ENCODE measurements at places on chromosomes 11 and 22.

DNA sequence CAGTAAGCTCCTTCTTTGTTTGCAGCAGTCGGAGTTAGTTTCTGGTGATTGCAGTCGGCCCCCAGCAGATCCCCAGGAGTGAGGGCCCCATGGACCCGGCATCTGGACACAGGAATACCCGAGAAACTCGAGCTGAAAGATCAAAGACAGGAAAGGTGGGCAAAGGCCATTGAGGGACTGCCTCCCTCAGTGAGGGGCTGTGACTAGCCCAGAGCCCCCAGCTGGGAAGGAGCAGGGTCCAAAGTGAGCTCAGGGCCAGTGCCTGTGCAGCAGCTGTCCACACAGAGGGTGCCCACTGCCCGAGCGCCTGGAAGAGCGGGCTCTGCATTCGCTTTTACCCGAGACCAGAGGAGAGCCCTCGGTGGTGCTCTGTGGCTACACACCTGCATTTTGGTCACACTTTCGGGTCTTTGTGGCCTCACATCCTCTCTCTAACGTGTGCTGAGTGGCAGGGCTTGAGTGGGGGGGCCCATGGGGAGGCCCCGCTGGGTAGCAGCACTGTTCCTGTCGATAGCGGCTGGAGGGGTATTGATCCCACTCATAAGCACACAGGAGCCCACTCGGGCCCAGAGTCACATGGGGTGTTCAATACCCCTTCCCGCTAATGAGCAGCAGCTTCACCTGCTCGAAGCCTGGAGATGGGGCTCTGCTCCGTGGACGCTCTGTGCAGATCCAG, 532.9 kb downstream of the TBC1D22A start:
- DNase-seq: no peak

- DNase-seq: no peak
Measured at GRCh38 chr22:46726066-46726985, 11.7 kb downstream of the CERK start.

DNA sequence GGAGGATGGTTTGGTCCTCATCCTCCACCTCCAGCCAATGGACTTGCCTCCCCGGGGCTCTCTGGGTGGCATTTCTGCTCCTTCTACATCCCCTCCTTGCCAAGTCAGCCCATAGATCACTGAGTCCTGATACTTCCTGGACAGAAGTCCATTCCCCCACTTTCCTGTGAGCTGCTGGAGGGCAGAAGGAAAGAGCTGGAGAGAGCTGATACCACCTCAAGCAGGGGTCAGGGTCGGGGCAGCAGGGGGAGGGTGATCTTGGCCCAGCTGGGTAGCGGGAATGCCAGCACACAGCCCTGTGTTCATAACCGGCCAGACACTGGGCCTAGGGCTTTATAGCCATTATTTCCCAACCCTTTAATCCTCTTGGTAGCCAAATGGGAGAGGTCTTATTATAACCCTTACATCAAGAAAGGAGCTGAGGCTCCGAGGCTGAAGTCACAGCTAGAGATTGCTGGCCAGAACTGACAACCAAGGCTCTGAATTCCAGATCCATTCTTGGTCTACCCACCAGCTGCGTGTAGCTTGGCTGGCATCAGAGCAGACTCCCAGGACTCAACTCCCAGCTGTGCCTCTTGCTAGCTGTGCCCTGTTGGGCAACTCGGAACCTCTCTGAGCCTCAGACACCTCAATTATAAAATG, 39.9 kb downstream of the CD6 start:
- no peak for DNase-seq

DNA sequence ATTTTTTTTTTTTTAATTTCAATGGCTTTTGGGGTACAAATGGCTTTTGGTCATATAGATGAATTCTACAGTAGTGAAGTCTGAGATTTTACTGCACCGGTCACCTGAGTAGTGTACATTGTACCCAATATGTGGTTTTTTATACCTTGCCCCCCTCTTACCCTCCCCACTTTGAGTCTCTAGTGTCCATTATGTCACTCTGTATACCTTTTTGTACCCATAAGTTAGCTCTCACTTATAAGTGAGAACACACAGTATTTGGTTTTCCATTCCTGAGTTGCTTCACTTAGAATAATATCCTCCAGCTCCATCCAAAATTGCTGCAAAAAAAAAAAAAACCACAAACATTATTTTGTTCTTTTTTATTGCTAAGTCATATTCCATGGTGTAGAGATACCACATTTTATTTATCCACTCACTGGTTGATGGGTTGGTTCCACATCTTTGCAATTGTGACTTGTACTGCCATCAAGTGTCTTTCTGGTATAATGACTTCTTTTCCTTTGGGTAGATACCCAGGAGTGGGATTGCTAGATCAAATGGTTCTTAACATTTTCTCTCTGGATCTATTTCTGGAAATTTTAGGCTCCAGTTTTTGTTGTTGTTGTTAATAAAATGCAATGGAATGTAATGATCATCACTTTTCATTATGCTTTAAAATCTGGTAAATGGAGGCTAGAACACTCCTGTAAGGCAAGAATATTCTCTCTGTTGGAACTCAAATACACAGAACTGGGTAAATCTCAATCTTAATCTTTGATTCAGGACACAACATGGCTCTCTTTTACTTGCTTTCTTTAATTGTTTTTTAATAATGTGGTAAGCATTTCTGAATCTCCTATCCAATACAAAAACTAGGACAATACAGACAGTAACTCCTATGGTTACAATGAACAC, 10.3 kb downstream of the NEAT1 start:
- DNase-seq: no peak

DNA sequence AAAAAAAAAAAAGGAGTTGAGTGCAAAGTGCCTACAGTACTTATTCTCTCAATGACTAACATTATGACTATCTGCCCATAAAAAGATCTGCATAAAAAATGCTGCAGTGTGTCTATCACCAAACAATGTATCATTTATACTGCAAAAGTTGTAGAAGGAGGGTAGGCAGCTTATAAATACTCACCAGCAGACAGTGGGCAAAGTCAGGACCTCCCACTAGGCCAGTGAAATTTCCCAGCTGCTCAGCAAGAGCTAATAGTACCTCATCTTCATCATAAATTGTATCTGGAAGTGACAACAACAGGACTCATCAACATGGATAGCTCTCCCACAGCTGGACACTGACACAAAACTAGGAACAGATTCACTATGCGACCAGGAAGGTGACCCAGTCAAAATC, 1.6 kb downstream of the PPP2R1B start:
- DNase-seq: no peak

GRCh38 chr22:24935771-24936483, 10.6 kb downstream of the LHFPL7 start:
- DNase-seq: no peak

DNA sequence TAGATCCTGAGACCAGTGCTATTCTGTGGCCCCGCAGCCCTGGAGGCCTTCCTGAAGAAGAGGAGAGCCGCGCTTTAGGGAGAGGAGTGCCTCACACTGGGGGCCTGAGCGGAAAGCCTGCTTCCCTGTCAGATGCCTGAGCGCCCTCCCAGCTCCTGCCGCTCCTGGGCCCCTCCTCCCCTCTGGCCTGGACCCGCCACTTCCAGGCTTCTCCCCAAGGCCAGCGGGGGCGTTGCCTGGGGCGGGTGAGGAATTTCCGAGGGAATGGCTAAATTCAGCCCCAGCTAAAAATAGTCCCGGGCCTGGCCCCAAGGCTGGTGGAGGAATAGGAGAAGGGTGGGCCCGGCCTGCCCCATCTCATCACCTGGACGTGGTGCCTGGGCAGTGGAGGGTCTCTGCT, 15.4 kb downstream of the ARHGEF17 start:
- no peak for DNase-seq

GRCh38 chr22:37387793-37388192, 39.5 kb downstream of the ELFN2 start:
- DNase-seq: no peak

DNA sequence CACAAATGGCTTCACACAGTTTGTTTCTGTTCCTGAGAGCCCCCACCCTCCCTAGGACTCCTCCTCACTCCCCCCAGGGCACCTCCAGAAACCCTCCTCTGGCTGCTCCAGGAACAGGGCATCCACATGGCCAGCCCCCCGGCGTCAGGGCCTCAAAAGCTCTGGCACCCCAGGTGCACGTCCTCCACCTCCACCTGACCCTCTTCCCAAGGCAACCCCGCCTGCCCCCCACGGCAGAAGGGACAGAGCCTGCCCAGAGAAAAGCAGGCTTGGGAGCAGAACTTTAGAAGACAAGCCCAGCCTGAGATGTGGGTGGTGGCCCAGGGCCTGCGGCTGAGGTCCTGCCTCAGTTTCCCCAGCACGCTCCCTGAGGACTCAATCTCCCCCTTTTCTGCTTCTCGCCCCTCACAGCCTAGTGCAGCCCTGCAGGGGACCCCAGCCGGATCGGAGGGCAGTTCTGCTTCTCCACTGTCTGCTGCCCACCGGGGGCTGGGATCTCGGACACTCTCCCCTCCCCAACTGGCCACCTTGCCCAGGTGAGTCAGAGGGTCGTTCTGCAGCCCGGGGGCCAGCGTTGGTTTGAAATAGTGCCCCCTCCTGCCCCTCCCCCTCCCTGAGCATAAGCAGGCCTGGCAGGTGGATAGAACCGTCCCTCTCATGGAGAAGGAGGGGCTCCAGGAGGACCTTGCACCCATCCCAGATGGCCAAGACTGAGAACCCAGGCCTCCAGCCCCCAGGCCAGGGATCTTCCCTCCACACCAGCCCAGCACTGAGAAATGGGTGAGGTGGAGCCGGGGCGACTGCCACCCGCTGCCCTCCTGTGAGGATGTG, 2.4 kb upstream of the TRABD start:
- DNase-seq: no peak

- DNase-seq: no peak
Measured at GRCh38 chr11:72534371-72535193, 100.3 kb upstream of the CLPB start.

DNA sequence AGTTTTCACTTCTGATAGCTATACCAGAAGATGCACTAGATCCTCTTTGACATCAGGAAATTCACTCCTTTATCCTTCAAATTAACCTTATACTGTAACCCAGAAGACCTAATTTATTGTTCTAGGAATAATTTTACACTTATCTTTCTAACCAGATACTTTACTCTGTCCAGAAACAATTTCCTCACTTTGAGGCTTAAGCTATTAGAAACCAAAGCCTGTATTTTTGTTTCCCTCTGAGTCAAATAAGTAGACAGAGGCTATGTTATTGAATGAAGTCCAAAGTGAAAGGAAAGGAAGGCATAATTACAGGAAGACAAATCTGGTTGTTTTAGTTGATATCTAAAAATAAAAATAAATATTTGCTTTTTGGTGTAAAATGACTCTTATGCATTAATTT, 2.2 kb downstream of the OR51V1 start:
- DNase-seq: no peak

GRCh38 chr11:69352715-69353319, 58.9 kb downstream of the MYEOV start:
- DNase-seq: no peak

GRCh38 chr11:14240221-14240620, 118.8 kb downstream of the RRAS2 start:
- DNase-seq: no peak

GRCh38 chr11:35953081-35953760, 9.4 kb downstream of the LDLRAD3 start:
- no peak for DNase-seq

DNA sequence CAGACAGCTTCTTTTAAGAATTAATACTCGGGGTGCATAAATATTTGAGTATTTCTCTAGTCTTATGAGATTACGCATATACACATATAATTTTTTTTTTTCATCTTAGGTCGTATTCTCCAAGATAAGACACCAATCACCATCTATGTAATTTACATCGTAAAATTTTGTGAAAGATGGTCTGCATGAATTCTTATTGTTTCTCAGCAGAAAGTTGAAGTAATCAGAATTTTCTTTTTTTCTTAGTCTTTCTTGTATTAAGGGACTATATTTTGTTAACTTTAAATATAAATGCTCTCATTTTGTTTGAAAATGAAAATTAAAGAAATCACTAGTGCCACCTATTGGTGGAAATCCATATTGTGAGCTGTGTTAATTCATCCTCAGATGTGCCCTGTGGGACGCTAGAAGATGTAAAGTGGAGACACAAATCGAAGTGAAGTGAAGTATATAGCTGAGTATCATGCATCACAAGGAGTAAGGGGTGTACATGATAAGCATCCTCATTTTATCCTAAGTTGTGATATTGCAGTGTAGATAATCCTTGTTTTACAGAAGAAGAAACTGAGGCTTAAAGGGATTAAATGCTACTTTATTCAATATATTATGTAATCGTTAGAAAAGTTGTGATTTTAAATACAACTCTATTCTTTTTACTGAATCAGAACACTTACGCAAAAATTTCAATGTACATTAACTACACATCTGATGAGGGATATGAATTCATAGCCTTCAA, 2084.3 kb downstream of the LRRC4C start:
- DNase-seq: no peak

DNA sequence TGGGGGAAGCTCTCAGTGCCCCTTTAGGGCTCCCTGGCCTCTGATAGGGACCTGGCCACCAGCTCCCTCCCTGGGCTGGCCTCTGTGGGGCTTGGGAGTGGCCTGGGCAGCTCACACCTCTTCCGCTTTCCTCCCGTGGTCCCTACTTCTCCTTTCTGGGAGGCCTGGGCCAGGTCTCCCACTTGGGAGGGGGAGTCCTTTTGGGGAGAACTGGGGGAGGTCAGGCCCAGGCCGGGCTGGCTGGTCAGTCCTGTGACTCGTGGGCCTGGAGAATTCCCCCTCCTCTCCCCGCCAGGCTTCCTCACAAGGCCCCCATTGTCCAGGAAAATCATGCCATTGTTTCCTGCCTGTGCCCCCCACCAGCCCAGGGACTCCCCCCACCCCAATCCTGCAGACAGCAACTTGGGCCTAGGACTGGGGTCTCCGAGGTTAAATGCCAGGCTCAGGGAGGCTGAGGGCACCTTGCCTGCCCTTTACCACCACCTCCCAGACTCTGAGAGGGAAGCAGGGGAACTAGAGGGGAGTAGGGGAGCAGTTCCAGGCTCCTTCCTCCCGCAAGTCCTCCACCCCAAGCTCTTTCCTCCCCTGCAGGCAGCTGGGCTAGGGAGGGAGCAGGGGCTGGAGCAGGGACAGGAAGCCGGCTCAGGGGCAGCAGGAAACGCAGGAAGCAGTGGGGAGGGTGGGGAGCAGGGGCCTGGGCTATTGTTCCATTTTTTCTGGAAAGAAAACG, 2.8 kb downstream of the MAP3K11 start:
- DNase-seq: no peak

Measured in activated CD4-positive, alpha-beta T cell treated with anti-CD3 and anti-CD28 coated beads, Interleukin-2, amount 50 U/mL, for 24 hours (primary cell).